ENCODE measurements at places on chromosomes 1 and 21.

DNA sequence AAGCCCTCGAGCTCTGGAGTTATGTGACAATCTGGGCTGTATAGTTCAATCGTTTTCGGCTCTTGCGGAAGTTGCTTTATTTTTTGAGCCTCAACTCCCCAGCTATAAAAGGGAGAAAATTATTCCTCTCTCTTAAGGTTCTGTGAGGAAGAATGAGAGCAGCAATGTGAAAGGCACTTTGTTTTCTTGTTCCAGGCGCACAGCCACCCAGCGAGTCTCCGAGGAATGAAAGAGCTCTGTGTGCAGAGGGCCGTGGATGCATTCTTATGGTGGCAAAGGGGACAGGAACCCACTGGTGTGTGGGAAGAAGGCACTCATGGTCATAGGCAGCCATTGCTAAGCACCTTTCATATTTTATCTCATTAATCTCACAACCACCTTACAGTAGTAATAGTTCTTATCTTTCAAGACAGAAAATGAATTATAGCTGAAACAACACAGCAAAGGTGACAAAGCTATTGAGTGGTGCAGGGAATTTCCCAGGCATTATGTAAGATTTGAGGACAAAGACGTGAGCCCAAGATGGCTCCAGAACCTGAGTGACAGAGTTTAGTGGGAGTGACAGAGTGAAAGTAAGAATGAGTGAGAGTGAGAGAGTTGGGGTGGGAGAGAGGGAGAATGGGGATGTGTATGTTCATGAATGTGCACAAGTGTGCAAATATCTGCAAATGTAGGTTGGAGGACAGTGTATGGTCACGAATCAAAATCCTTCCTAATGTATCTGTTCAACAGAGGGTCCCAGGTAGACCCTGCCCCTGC, 9.4 kb downstream of the CYP2J2 start:
- no peak for DNase-seq

DNA sequence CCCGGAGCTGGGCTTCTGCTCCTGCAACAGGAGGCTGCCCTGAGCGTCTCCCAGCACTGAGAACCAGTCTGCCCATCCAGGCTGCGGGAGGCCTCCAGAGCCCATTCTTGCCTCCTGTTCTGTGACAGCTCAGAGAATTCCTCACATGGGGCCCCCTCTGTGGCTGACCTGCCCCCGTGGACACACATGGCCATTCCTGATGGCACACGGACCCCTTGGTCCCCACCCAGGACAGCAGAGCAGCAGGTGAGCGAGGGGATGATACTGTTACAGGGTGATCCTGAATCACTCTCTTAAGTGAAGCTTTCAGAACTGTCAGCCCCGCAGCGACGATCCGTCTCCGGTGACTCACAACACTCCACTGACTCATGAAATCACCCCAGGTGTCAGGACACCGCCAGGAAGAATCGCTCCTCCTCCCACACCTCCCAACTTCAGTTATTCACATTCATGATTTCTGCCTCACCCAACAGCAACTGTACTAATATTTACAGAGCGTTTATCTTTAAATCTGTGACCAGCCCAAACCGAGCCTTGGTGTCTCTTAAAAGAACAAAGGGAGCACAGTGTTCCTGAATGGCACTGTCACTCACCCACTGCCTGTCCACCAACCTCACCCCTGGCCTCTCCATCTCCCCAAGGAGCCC, 22.5 kb downstream of the CHD5 start:
- peak; percentile 19 for DNase-seq

GRCh38 chr1:27605300-27605766, 1.4 kb upstream of the AHDC1 start:
- DNase-seq, result no peak

DNA sequence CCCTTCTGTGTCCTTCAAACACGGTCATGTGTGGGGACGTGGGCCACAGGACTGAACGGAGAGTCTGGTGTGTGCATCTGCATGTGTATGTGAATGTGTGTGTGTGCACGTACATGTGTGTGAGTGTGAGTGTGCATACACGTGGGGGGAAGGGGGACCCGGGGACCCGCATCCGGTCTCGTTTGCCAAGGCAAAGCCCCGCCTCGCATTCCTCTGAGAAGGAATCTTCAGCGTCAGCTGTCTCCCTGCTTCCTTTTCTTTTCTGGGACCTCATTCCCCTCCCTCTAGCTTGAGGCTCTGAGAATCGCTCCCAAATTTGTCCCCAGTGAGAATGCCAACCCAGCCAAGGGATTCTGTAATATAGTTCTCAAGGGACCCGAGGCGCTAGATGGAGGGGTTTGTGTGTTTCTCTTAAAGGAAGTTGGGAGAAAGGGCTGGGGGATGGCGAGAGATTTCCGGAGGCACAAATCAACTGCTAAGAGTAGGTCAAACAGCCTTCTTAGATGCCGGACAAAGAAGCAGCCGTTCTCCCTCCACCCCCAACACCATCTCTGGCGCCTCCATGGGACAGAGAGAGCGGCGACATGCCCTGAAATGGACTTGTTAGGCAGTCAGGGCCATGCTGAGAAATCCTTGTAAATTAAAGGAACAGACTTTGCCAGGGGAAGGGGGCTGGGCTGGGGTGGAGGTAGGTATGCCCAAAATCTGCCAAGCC, 6.6 kb downstream of the IFFO2 start:
- no peak for DNase-seq

GRCh38 chr1:205775717-205776056, 405 bp upstream of the RAB29 start:
- DNase-seq, result no peak

GRCh38 chr1:102852613-102853012, 255.7 kb downstream of the COL11A1 start:
- no peak for DNase-seq

- no peak for DNase-seq
Observed at GRCh38 chr1:111582644-111583618, 36.7 kb upstream of the RAP1A start.

DNA sequence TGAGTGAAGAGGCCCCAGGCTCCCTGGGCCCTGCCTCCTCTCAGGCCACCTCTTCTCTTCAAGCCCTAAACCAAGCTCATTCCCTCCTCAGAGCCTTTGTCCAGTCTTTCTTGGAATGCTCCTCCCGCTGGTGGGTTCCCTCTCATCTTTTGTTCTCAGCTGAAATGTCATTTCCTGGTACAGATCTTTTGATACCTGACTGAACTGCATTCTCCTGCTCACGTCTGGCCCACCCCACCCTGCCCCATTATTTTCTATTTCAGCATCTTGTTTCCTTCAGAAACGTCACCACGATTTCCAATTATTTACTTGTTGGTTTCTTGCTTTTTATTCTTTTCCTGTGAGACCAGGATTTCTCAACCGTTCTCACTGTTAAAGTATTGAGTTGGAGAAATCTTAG, 16.4 kb downstream of the LAMB3 start:
- no peak for DNase-seq

- DNase-seq, result no peak
Observed at GRCh38 chr1:30572192-30572591, 151.2 kb downstream of the MATN1 start.

GRCh38 chr1:25672763-25673409, 56.3 kb downstream of the MAN1C1 start:
- no peak for DNase-seq

DNA sequence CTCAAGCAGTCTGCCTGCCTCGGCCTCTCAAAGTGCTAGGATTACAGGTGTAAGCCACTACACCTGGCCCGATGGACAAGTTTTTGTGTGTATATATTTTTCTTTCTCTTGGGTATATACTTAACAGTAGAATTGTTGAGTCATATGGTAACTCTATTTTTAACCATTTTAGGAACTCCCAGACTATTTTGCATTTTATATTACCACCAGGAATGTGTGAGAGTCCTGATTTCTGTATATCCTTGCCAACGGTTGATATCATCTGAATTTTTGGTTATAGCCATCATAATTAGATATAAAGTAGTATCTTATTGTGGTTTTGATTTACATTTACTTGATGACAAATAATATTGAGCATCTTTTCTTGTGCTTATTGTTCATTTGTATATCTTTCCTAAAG, 20.7 kb downstream of the FNBP1L start:
- DNase-seq, result no peak

DNA sequence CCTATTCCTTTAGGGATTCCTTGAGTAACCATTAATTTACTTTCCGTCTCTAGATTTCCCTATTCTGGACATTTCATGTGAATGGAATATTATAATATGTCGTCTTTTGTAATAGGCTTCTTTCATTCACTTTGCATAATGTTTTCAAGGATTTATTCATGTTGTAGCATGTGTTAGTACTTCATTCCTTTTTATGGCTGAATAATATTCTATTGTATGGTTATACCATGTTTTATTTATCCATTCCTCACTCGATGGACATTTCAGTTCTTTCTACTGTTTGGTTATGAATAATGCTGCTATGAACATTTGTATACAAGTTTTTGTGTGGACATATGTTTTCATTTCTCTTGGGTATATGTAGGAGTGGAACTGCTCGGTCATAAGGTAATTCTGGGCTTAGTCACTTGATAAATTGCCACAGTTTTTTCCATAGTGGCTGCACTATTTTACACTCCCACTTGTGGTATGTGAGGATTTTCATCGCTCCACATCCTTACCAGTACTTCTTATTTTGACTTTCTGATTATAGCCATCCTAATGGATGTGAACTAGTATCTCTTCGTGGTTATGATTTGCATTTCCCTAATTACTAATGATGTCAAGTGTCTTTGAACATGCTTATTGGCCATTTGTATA, 17.7 kb downstream of the PPP2R5A start:
- no peak for DNase-seq

GRCh38 chr1:200041337-200042118, 14.0 kb downstream of the NR5A2 start:
- no peak for DNase-seq

DNA sequence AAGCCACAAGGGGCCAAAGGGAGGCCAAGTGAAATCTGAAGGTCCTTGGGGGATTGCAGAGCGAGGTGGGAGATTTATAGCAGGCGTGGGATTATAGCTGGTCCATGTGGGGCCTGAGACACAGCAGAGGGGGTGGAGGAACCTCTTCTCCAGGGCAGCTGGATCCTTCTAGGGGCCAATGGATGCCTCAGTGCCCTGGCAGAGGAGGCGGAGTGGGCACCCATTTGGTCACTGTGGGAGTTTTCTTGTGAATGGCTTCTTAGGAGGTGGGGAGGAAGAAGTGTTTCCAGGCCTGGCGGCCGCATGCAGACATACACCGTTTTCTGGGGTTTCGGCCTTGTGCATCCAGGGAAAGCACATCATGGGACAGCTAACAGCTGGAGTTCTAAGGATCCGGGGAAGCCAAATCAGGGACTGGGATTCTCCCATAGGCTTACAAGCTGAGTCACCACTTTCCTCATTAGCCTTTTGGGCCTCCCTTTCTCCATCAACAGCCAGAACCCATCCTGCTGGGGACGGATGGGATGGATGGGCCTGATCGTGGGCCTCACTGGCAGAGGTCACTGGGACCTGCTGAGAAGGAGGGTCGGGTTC, 76.5 kb downstream of the RHOU start:
- no peak for DNase-seq

DNA sequence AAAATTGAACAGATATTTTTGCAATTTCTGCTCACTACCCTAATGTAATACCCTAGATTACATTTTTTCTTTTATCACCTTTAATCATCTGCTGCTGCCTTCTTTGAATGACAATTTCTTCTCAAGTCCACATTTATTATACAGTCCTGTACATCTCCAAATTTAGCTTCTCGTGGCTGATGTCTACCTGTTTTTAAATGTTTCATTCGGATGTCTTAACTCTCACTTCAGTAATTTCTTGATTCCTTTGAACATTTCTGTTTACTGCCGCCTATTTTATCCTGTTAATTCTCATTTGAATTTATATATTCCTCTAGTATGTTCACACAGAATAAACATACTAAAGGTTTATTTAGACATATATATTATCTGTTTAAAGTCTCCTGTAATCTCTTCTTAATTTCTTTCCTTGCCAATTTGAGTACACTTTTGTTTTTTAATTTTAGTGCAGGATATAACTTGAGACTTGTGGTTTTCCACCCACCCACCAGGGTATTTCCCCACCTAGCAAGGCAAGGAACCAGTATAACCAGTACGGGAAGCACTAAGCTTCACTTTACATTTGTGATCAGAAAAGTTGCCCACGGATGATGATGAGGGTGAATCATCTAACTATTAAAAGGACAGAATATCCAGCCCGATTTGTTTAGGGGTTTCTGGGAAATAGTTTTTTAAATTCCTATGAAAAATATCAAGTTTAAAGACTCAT, 12.7 kb downstream of the INSL5 start:
- DNase-seq, result no peak

DNA sequence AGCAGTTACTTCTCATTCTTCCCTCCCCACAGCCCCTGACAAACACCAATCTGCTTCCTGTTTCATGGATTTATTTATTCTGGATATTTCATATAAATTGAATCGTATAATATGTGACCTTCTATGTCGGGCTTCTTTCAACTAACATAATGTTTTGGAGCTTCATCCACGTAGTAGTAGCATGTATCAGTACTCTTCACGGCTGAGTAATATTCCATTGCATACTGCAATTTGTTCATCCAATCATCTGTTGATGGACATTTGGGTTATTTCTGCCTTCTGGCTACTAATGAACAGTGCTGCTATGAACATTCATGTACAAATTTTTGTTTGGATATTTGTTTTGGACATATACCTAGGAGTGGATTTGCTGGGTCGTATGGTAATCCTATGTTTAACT, 1.9 kb upstream of the KAZN start:
- no peak for DNase-seq

GRCh38 chr1:199007423-199007822, 368.6 kb downstream of the PTPRC start:
- no peak for DNase-seq

- no peak for DNase-seq
Observed at GRCh38 chr1:77038000-77038399, 170.7 kb downstream of the ST6GALNAC5 start.

GRCh38 chr1:47756006-47756405, 241.2 kb downstream of the TRABD2B start:
- DNase-seq, result no peak

DNA sequence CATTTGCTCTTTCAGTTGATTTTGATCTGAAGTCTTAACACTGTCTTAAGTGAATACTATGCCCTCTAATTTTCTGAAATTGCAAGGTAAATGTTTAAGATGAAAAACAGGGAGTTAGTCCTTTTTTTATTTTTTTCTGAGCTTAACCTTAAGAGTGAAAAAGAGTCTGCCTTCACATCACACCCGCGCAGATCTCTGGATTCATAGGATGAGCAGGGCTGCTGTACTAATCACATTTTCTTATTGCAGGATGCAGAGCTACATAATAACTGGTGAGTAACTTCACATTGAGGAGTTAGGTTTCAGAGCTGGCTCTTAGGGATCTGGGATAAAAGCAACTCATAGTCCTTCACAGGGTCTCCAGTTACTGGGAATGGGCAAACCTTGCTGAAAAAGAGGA, 188.7 kb upstream of the ATP1B1 start:
- DNase-seq, result no peak

GRCh38 chr1:164602480-164603093, 43.6 kb downstream of the PBX1 start:
- peak; percentile 77 for DNase-seq

All from astrocyte of the cerebellum (primary cell).